ENCODE measurements at places on chromosomes 4 and X.

DNA sequence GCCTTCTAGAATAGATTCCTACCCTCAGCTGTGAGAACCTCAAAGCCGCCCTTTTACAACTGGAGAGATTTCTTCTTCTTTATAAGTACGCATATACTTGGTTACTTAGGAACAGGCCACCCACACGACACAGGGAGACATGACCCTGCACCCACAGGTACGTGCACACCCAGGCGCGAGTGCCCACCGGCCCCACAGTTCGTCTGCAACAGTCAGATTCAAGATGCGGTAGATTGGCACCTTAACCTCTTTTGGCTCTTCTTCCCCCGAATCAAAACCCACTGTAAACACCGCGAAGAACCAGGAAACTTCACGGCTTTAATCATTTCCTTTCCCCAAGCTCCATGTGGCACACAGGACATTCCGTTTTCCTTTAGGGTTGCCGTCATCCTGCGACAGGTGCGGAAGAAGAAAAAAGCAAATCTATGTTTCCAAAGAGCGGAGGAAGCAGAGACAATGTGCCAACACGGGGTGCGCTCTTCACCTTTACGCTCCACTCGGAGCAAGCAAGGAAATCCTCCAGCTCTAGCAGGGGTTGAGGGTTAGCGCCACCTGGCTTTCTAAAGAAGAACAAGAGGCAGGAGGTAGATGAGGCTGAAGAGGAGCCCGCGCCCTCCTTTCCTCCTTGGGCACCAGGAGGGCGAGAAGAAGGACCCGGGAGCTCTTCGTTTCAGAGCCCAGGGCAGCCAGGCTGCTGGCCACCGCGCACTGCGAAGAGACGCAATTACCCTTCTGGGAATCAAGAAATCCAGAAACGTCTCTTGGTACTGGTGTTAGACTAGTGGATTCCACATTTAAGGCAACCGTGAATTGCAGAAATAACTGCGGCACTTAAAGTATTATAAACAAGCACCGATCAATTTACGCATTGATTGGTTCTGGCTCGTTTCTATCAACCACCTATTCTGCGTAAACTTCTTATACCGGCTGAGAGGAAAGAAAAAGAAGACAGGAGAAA is 35.7 kb downstream of the HAND2 start:
- peak; percentile 38 for DNase-seq

DNA sequence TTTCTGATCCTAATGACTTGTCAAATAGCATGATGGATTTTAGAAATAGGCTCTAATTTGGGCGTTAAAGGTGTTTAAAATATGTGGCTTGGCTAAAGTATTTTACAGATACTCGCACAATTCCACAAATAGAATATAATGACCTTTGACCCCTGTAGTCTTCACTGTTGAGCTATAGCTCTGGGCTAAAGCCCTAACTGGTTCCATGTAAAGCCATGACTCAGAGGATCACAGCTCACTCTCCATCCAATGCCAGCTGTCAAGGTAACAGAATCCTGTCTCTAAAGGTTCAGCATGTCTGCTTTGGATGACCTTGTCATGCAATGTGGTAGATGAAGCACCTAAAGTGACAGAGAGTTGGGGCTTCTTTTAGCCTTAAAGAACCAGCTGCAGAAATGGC is 42.5 kb downstream of the TLR10 start:
- no peak for DNase-seq

DNA sequence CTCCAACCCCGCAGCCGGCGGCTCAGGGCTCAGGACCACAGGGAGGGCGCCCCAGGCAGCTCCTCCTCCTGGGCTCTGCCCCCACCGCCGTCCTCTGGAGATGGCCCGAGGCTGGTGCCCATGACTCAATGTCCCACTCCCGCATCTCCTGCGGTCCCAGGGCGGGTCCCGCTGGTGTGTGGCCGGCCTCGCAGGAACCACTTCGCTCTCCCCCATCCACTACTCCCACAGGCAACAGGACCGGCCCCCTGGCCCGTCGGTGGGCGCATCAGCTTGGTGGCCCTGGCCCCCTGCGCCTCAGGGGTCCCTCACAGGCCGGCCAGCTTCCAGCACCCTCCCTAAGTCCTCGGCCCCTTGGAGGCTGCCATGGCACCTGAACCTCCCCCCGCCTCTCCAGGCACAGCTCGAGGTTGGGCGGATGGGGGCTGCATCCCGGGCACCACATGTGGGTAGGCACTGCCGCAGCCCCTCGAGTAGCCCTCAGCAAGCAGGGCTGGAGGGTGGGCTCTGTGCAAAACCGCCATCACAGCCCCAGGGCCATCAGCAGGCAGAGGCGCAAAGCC is 22.8 kb upstream of the SPON2 start:
- DNase-seq = peak; percentile 0

GRCh38 chr4:78684325-78685079 is 91.6 kb upstream of the BMP2K start:
- DNase-seq = no peak

DNA sequence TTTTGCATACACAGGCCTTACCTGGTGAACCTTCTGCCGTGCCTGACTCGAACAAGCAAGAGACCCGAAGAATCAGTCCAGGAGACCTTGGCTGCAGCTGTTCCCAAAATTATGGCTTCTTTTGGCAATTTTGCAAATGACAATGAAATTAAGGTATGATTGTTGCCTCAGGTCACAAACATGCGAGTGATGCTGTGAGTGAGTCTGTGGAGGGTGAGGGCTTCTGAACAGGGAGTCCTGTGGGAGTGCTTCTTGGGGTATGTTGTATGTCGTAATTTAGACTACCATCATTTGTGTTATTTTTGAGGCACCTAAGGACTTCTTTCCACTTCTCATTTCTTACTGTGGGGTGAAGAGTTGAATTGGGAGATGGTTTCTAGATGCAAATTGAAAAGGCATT is 32.8 kb downstream of the HTT start:
- no peak for DNase-seq

GRCh38 chr4:173009129-173009823 is 159.3 kb upstream of the GALNT7 start:
- DNase-seq = no peak

All from stimulated activated naive B cell treated with anti-CD40 and anti-IgM and Interleukin-4, amounts not matched to agents 10 μg/mL and 1 μg/mL and 100 μg/mL, for 72 hours (primary cell).